ENCODE measurements at places on chromosomes 5 and 9.

GRCh38 chr9:2039294-2040180 is 24.4 kb downstream of the SMARCA2 start:
- no peak for DNase-seq

DNA sequence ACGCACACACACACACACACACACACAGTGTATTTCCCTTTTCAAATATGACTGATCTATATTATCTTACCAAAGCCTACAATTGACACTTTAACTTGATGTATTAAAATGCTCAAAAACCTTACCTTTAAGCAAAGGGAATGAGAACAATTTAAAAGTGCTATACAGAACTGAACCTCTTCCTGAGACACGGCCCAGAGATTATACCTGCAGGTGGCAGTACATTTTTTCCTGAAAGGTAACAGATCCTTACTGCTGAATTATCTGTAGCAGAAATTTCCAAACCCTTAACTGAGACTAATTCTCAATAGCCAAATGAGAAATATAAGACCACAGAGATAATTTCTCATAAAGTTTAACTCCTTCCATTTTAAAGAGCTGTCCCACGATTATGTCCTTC is 91.1 kb downstream of the MYO10 start:
- DNase-seq = no peak

DNA sequence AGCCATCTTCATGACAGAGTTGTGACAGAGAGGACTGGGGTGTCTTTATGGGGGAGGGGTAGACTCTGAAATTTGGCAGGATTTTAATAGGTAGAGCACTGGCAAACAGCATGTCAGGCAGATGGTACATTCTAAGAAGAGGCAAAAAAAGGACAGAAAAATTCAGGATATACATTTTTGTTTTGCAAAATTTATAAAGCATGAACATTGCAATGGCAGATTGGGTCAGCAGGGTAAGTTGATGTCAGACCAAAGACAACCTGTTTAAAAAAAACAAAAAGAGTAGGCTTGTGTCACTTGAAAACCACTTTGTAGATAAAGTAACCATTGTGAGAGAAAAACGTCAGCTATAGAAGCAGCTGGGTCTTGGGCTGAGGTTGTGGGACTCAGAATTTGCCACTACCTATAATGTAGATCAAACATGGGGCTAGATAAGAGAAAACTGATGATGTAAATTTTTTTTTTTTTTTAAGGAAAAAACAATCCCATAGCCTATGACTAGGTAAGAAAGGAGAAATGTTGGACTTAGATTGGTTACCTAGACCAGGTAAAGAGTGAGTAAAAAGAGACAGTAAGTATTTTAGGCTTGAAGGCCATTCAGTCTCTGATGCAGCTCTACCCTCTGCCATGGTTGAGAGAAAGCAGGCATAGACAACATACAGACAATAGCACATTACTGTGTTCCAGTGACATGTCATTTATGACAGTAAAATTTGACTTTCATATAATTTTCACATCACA is 8.3 kb downstream of the CAMK4 start:
- DNase-seq = no peak

- DNase-seq = no peak
Observed at GRCh38 chr9:124010665-124011321, 775 bp upstream of the LHX2 start.

GRCh38 chr9:138120072-138120471 is 242.5 kb downstream of the CACNA1B start:
- no peak for DNase-seq

GRCh38 chr9:34592895-34593601 is 3.5 kb upstream of the CNTFR start:
- DNase-seq = no peak

DNA sequence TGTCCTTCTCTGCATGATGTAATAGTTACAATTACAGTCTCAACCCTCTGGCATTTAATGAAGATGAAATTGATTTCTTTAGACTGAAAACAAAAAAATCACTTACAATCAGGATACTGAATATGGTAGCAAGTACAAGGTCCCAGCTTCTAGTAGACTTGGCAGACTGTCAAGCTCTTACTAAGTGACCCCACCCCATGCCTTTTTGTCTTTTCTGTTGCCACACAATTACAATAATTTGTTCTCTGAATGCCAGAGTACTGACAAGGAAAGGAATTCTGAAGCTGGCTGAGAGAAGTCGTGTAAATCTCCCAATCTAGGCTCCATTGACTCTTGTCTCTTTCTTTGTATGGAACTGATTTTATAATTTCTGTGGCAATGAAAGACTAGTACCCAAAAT is 154.2 kb downstream of the TMC1 start:
- DNase-seq = no peak

DNA sequence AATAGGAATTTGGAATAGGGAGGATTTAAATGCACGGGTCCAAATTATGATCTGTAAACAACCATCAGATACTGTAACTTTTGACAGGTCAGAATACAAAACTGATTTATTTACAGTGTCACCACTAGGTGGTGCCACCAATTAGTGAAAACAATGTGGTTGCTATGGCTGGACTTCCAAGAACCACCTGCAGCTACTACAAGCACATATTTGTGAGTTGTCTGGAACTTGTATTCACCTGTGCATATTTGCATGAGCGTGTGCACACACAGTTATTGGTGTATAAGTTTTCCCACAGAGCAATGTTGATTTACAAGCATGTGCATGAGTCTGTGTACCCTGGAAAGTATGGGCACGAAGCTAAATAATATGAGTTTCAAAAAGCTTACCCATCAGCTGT is 3.0 kb upstream of the HRCT1 start:
- peak; percentile 40 for DNase-seq

GRCh38 chr9:80540387-80540786 is 968.6 kb downstream of the TLE4 start:
- DNase-seq = no peak

GRCh38 chr5:10351199-10351905 is 2.1 kb upstream of the MARCHF6 start:
- DNase-seq = no peak

GRCh38 chr5:138336952-138337684 is 948 bp upstream of the FAM53C start:
- DNase-seq = peak; percentile 68

GRCh38 chr9:135579356-135579755 is 17.8 kb downstream of the PAEP start:
- no peak for DNase-seq

DNA sequence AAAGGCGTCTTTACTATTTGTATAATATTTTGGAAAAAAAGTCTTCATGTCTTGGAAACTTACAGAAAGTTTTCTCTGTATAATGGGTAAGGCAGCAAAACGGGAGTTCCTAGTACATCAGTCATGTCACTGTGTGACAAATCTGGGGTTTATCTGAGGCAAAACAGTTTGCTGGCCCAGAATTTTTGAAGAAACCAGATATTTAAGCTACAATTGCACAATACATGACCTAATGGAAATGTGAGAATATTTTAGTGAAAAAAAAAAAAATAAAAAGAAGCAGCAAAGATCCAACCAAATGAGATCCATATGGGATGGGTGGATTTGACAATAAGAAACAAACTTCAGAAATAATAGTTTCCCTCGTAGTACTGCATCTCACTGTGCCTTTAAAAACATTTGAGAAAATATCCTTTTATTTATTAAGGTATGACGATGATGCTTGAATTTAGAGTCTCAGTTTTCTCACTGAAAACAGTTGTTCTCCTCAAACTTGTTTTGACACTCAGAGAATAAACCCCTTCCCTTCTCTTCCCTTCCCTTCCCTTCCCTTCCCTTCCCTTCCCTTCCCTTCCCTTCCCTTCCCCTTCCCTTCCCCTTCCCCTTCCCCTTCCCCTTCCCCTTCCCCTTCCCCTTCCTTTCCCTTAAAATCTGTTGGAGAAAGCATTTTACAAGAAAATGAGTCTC is 180.5 kb upstream of the TUT7 start:
- DNase-seq = no peak

GRCh38 chr9:99876190-99876589 is 30.3 kb upstream of the STX17 start:
- no peak for DNase-seq

- no peak for DNase-seq
Observed at GRCh38 chr9:123544007-123544827, 188.2 kb downstream of the CRB2 start.

- no peak for DNase-seq
Observed at GRCh38 chr9:94086486-94087345, 2.5 kb downstream of the PTPDC1 start.

GRCh38 chr5:111384220-111384619 is 128.1 kb downstream of the STARD4 start:
- DNase-seq = no peak

DNA sequence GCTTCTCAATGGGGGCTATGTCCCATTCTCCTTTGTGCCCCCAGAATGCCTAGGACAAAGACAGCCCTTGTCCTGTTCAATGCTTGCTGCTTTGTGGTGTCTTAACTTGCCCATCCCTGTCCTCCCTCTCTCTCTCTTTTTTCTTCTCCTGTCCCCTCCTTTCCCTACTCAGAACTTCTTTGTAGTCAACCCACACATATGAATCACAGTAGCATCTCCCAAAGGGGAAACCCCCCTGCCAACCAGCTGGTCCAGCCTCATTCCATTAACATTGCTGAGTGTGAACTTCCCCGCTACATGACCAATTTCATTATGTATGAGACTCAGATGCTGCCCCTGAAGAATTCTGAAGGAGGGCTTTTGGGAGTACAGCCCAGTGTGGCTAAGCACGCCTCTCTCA is 408.3 kb downstream of the ENC1 start:
- DNase-seq = no peak

DNA sequence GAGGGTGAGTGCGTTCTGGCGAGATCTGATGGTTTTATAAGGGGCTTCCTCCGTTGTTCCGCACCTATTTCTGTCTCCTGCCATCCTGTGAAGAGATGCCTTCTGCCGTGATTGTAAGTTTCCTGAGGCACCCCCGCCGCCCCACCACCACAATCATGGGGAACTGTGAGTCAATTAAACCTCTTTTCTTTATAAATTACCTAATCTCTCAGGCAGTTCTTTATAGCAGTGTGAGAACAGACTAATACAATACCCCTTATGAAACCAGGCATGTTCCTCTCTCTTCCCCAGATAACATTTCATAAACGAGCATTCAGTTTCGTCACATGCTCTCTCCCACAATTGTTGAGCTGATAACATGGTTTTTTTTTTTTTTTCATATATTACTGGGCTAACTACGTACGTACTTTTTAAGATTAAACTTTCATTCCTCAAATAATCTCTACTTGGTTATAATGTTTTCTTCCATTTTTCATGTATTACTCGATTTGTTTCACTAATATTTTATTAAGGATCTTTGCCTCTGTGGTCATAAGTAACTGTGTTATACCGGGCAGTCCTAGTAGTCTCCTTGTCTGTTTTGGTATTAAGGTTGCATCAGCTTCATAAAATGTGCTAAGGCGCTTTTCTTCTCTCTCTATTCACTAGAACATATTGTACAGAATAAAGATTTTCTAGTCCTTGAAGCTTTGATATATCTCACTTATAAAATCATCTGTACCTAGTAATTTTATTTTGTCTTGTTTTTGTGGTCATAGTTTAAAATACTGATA is 64.9 kb upstream of the MVB12B start:
- no peak for DNase-seq

GRCh38 chr9:37923796-37924427 is 20.0 kb upstream of the SLC25A51 start:
- no peak for DNase-seq

GRCh38 chr5:168132241-168132641 is 159.2 kb upstream of the WWC1 start:
- no peak for DNase-seq

- no peak for DNase-seq
Observed at GRCh38 chr9:32427111-32427873, 42.8 kb downstream of the ACO1 start.

GRCh38 chr5:100706776-100707175 is 171.6 kb downstream of the FAM174A start:
- DNase-seq = no peak

- DNase-seq = no peak
Observed at GRCh38 chr5:35129276-35129675, 81.5 kb upstream of the AGXT2 start.

GRCh38 chr9:13971415-13971814 is 342.5 kb downstream of the NFIB start:
- DNase-seq = no peak

GRCh38 chr5:37814699-37815098 is 25.1 kb downstream of the GDNF start:
- DNase-seq = no peak

DNA sequence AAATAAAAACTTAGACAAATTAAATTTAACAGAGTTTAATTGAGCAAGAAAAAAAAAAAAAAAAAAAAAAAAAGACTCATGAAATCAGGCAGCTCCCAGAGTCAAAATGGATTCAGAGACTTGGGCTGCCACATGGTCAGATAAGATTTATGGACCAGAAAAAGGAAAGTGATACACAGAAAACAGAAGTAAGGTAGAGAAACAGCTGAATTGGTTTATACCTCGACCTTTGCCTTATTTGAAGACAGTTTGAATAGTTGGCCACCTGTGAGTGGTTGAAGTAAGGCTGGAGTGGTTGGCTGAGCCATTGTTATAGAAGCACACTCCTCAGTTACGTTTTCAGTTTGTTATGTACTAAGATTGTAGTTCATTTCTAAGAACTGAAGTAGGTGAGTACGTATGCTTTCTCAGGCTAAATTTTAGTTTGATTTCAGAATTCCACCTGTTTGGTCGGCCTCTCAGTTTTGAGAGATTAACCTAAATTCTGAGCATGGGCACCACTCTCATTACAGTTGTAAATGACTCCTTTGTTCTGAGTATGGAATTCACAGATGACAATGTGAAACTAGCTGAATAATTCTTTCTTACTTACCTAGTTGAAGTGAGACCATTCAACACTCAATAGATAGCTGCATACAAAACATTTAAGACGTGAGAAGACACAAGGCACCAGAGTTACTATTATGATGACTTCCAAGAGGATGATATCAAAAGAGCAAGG is 149.0 kb downstream of the AOPEP start:
- DNase-seq = no peak

DNA sequence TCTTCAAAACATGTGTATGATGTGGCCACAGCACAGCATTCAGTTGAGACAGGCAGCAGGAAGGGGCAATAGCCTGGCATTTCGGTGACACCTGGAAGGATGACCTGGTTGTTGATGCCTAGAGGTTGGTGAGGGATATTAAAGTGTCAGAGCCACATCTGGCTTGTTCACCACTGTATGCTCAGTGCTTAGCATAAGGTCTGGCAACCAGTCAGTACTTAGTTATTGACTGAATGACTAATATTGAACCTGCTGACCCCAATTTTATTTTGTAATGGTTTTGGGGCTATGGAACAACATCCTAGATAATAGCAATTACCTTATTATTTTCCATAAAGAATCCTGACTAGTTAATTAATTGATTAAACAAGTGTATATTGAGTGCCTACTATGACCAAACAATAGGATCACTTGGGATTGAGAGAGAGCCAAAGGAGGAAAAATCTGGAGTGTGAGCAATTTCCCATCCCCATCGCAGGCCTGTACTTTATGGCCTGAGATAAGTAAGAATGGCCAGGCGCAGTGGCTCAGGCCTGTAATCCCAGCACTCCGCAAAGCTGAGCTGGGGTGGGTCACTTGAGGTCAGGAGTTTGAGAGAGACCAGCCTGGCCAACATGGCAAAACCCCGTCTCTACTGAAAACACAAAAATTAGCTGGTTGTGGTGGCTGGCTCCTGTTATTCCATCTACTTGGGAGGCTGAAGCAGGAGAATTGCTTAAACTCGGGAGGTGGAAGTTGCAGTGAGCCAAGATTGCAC is 85.4 kb upstream of the PLPP1 start:
- DNase-seq = no peak

Measured in NCI-H1930 (cell line).